Endothelial cell (in vitro differentiated cells): ENCODE measurements at places on chromosomes 6 and 20.

GRCh38 chr20:63328026-63328700, 33.0 kb downstream of the CHRNA4 start:
- DNase-seq: no peak

DNA sequence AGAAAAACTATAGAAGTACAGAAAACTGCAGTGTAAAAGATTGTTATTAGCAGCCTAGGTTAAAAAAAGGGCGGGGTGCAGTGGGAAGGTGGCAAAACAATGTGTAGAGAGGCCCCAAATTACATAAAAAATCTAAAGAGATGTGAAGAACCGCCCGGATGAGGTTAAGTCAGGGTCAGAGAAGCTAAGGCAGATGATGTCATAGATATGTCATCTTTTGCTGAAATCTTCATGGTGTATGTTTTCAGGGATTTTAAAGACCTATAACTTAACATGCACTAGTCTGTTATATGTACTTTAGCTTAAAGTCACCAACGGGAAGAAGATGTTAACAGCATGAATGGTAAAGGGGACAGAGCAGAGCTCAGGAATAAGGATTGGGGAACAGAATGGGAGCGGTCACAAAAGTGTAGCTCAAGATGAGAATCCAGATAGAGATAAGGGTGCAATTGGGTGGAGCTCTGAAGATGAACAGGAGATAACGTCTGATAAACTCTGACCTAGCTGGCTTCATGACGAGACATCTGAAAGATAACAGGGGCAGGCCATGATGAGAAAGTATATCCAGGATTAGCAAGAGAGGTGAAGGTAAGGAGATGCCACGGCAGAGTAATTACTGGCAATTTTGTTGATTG, 83.4 kb downstream of the TFAP2A start:
- no peak for DNase-seq

- peak; percentile 49 for DNase-seq
These were observed 10.1 kb downstream of the IL17F start for GRCh38 chr6:52233975-52234823.

- DNase-seq: no peak
These were observed 59.0 kb upstream of the RNF146 start for GRCh38 chr6:127207591-127208120.

DNA sequence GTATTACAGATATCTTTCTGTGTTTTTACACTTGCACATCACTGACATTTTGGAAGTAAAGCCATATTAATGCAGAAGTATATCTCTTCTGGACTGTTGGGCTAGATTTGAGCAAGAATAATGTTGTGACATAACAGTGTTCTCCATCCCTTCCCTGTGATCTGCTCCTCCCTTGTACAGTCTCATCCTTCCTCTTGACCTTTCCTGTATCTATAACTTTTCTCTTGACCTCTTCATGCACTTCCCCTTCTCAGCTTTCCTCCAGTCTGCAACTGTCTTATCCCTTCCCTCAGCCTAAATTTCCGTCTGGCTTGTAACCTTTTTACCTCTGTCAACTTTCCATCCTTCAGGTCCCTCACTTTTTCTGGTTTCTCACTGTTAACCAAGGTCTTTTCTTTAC, 29.8 kb downstream of the NCOA3 start:
- no peak for DNase-seq

DNA sequence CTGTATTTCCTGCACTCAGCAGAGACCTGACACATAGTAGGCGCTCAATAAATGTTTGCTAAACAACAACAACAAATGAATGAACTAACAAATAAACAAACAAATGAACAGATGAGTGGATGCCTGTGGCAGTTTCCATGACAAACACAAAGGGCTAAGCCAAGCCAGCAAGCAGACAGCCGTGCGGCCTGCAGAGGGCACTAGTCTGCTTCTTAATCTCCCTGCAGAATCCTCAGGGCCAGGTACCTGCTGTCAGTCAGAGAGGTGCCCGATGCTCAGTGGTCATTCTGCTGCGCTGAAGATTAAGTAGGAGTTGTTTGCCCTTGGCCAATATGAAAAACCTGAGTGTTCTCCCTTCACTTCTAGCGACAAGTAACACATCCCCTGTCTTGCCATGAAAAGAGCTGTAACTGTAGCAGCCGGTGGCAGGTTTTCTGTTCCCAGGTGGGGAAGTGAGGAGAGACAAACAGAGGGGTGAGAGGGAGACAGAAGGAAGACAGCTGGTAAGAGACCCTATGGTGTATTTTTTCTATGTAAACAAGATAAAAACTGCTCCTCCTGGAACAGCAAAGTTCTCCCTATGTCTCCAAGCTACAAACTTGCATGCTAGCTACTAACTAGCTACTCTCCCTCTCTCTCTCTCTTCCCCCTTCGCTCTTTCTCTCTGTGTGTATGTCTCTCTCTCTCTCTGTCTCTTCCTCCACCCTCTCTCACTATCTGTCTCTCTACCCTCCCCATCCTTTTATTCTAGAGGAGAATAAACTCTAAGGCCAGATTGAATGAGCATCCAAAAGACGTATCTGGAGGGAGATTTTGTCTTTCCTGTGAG, at the start of gene MC3R:
TSS of gene MC3R (plus strand) at position 779 of the 829 bp plus-strand sequence. CDS start 112 bp downstream, outside the sequence.
- no peak for DNase-seq

- no peak for DNase-seq
These were observed 15.1 kb upstream of the FOXC1 start for GRCh38 chr6:1594445-1595200.

DNA sequence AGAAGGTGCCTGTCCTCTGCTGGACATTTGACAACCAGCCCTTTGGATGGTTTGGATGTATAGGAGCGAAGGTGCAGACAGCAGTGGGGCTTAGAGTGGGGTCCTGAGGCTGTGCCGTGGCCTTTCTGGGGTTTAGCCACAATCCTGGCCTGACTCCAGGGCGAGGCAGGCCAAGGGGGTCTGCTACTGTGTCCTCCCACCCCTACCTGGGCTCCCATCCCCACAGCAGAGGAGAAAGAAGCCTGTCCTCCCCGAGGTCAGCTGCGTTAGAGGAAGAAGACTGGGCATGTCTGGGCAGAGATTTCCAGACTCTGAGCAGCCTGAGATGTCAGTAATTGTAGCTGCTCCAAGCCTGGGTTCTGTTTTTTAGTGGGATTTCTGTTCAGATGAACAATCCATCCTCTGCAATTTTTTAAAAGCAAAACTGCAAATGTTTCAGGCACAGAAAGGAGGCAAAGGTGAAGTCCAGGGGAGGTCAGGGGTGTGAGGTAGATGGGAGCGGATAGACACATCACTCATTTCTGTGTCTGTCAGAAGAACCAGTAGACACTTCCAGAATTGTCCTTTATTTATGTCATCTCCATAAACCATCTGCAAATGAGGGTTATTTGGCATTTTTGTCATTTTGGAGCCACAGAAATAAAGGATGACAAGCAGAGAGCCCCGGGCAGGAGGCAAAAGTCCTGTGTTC, 1.3 kb upstream of the CDKN1A start:
- no peak for DNase-seq

DNA sequence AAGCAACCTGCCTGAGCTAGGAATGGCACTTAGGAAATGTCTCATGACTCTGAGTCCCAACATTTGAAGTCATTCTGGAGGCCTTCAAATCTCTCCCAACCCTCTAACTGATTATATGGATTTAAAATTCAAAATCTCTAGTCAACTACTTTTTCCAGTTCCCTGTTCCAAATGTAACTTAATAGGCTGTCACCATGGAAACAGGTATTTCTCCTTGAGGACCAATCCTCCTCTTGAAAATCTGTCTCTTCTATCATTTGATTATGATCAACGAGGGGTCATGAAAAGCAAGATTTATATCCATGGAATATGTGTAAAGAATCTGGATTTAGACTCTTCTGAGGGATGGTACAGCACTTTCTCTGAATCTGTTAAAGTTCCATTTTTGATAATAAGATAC, 127.3 kb upstream of the DTNBP1 start:
- DNase-seq: no peak

DNA sequence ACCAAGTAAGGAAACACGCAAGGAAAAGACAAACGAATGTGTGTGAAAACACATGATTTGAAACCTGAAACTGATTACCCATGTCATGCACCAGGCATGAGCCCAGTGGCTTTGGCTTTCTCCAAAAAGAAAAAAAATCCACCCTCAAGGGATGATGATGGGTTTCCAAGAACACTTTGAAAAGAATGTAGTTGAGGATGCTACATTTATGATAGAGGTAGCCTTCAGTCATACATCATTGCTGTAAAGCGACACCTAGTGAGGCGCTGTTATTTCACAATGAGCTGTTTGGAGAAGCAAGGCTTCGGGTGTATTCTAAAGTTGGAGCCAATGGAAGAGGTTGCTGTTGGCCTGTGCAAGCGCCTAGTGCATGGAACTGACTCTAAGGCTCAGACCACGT, 124.9 kb downstream of the SCML4 start:
- no peak for DNase-seq

GRCh38 chr6:137866200-137866913, 702 bp upstream of the TNFAIP3 start:
- DNase-seq: no peak

GRCh38 chr20:32018269-32019155, 8.3 kb downstream of the CCM2L start:
- DNase-seq: peak; percentile 78

GRCh38 chr6:72683797-72684196, 61.9 kb downstream of the KCNQ5 start:
- no peak for DNase-seq

DNA sequence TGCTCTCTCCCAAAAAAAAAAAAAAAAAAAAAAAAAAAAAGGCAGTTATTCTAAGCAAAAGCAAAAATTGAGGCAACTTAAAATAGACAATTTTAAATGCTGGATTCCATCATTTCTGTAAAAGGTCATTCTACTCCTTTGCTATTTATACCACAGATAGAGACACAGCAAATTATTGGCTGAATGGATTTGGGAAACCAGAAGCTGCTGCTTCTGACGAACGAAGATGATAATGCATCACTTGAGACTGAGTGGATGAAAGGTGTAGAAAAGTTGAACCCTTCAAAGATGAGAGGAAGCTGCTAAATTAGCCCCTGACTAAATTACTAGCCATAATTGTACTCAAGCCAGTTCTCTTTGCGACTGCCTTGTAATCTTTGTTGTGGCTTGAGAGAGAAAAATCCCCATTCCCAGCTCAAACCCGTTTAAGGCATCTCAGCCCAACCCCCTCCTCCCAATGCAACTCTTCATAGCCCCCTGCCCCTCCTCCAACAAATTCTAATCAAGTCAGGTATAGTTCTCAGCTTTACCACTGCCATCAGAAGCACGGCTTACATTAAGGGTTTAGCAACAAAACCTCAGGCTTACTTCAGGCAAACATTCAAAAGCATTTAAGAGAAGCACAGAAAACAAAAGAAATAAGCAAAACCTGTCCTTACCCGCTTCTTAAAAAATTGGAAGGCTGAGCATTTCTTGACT, 1.0 kb downstream of the SGK1 start:
- DNase-seq: no peak

GRCh38 chr6:70547905-70548304, 18.8 kb upstream of the SDHAF4 start:
- DNase-seq: no peak

DNA sequence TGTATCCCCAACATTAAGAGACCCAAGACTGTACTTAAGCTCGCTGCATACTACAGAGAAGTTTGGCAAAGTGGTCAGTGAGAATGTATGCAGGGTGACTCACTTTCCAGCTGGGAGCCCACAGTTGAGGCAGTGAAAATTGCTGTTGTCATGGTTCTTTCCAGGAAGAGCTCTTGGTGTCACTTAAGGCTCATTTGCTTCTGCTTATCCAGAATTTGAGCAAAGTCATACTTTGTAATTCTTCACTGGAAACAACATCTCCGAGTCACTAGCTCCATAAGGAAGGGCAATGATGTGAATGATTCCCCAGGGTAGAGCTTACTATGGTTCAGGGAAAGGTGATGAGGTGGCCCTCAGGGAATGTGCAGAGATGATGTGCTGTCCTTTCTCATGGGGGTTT, 65.4 kb upstream of the FBXL4 start:
- DNase-seq: no peak

GRCh38 chr20:25669826-25670422, 26.7 kb downstream of the ZNF337 start:
- DNase-seq: peak; percentile 15

- no peak for DNase-seq
These were observed 2.7 kb downstream of the ITCH start for GRCh38 chr20:34365765-34366213.

- peak; percentile 93 for DNase-seq
These were observed 20.1 kb downstream of the MRPS18A start for GRCh38 chr6:43667245-43668150.

GRCh38 chr6:169510871-169511270, 191.0 kb downstream of the WDR27 start:
- DNase-seq: no peak

DNA sequence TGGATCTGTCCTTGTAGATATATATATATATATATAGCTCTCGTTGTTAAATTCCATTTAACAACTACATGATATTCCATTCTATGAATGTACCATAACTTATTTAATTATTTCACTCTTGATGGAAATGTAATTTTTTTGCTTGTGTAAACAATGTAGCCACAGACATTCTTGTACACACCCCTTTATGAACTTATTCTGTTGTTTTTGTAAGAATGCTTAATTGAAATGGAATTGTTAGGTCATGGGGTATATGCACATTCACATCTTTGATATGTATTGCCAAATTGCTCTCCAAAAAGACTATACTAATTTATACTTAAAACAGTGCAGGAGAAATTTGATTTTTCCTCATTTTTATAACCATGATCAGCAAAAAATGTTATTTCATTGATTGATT, 67.2 kb downstream of the MAP3K4 start:
- no peak for DNase-seq
